ENCODE measurements at places on chromosomes 7 and 10.

- DNase-seq: no peak
These were observed 33.0 kb upstream of the RNF32 start for GRCh38 chr7:156607332-156608172.

- DNase-seq: no peak
These were observed 3.8 kb upstream of the CH25H start for GRCh38 chr10:89210794-89211425.

DNA sequence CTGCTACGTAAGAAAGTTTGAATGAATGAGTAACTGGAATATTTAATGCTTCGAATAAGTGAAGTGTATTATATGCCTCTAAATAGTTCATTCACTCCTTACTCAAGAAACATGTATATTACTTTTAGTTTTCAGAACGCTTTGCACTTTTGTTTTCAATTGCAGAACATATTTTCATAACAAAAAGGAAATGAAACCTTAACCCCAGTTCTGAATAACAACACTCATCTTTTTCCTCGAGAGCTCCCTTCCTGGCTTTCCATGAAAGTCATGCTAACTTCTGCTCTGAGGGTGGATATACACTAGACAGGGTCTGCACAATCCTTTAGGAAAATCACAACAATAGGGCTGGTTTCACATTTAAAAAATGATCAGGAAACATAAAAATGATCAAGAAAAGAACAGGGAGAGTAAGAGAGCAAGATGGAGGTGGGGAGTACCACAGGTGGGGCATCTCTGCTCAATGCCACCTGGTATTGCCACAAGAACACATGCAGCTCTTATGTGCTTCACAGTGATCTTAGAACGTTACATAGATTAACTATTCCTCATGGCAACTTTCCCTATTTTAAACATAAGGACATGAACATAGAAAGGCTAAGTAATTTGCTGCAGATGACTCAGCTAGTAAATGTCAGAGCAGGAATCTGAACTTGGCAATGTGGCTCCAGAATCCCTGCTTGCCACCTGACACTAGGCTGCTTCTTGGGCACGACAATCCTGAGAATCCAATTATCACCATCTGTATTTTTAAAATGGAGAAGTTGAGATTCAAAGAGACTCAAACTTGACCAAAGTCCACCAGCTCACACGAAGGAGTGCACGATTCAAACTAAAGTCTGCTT lies 219.5 kb upstream of the AOAH start:
- no peak for DNase-seq

- no peak for DNase-seq
These were observed 207.3 kb downstream of the LRMDA start for GRCh38 chr10:75638752-75639151.

DNA sequence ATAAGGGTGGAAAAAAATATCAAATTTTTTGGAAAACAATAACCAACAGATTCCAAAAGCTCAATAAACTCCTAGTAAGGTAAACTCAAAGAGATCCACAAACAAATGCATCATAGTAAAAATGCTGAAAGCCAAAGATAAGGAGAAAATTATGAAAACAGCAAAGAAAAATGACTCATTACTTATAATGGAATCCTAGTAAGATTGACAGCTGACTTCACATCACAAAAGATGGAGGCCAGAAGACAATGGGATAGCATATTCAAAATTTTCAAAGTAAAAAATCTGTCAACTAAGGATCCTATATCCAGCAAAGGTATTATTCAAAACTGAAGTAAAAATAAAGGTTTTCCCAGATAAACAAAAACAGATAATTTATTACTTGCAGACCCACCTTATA lies 183.4 kb upstream of the VIPR2 start:
- no peak for DNase-seq

DNA sequence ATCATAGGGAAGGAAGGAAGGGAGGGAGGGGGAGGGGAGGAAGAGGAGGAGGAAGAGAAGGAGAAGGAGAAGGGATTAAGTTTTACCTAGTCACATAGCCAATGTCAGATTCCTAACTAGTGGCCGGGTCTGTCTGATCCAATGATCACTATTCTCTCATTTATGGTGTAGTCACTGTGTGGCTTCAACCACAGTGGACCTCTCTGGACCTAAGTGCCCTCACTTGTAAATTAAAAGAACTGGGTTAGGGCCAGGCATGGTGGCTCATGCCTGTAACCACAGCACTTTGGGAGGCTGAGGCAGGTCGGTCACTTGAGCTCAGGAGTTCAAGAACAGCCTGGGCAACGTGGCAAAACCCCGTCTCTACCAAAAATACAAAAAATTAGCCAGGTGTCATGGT lies 6.6 kb upstream of the SERPINE1 start:
- no peak for DNase-seq

DNA sequence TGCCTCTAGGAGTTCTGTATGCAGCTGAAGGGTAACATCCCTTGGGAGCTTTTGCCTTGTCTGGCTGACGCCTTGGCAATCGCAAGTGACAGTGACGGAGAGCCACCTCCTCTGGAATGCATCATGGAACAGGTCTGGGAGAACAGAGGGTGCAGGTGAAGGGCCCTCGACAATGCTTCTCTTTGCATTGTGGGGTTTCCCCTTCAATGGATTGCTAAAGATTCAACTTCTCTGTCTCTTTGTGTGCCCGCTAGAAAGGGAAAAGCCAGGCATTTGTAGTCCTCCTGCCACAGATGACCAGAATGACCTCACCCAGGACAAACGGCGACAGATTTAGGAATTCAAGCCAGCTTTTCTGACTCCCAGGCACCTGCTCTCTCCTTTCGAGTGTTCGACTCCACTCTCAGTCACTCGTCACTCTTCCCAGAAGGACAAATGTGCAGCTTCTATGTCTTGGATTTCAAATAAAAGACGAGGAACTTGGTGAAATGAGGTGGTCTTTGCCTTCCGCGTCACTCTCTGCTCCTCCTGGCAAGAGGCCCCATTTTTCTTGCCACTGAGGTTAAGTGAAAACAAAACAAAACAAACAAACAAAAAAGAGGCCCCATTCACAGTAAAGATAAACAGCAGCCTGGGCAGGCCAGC lies 26.1 kb downstream of the IL2RA start:
- no peak for DNase-seq

DNA sequence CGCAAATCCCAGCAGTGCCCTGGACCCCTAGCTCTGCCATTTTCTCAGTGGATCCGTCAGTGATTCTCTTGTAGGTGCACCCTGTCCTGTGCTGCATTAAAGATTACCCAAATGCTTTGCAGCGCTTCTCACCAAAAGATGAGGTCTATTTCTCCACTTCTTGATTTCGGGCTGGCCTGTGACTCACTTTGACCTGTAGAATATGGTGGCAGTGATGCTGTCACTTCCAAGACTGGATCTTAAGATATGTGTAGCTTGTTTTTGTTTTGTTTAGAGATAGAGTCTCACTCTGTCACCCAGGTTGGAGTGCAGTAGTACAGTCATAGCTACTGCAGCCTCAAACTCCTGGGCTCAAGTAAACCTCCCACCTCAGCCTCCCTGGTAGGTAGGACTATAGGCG lies 37.0 kb upstream of the ZMIZ1 start:
- DNase-seq: no peak

DNA sequence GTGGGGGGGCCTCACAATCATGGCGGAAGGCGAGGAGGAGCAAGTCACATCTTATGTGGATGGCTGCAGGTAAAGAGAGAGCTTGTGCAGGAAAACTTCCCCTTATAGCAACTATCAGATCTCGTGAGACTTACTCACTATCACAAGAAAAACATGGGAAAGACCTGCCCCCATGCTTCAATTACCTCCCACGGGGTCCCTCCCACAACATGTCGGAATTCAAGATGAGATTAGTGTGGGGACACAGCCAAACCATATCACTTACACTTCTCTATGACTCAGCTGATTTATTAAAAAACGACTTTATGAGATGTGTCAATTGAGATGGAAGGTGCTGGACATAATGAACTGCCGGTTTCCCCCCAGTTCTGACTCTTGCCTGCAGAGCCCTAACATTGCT lies 23.8 kb upstream of the CHN2 start:
- no peak for DNase-seq

DNA sequence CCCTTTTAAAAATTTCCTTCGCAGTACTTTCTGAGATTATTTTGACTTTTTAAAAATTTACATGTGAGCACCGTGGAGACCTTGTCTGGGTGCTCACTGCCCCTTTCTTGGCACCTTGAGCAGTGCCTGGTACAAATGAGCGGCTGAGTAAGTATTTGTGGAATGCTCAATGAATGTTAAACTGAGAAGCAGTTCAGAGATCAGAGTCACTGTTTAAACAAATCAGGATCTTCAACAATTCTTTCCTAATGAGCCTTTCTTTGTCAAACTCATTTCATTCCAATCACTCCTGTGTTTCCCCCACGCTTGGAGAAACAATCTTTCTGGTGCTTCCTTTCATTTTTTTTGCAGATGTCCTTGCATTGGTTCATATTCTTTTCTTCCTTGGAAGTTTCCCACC lies 611.3 kb upstream of the GALNT17 start:
- no peak for DNase-seq

GRCh38 chr7:124779620-124780019 lies 14.0 kb upstream of the GPR37 start:
- no peak for DNase-seq

DNA sequence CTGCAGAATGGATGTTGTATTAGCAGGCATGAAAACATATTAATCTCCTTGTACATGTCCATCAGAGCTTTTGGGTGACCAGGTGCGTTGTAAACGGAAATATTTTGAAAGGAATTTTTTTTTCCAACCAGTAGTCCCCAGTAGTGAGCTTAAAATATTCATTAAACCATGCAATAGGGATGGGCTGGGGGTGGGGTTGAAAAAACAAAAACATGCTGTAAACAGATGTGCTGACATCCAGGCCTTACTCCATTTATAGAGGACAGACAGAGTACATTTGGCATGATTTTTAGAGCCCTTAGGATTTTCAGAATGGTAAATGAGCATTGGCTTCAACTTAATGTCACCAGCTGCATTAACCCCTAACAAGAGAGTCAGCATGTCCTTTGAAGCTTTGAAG lies 50.2 kb downstream of the PTPN12 start:
- DNase-seq: no peak

DNA sequence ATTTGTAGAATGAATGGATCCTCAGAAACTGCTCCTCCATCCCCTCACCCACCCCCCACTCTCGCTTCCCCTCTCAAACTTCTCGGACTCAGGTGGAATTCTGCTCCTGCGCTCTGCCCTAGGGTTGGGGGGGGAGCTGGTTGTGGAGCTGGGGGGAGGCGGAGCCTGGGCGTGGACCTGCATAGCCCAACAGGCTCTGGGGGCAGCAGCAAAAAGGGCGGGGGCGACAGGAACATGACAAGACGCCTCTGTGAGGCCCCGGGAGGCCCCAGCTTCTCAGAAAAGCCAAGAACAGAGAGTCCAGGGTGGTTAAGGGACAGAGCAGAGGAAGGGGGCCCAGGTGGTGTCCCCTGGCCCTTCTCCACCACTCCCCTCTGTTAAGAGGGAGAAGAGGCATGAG lies 3.5 kb downstream of the TSC22D4 start:
- DNase-seq: no peak

- DNase-seq: no peak
These were observed 23.9 kb upstream of the PTPRN2 start for GRCh38 chr7:158611541-158611940.

DNA sequence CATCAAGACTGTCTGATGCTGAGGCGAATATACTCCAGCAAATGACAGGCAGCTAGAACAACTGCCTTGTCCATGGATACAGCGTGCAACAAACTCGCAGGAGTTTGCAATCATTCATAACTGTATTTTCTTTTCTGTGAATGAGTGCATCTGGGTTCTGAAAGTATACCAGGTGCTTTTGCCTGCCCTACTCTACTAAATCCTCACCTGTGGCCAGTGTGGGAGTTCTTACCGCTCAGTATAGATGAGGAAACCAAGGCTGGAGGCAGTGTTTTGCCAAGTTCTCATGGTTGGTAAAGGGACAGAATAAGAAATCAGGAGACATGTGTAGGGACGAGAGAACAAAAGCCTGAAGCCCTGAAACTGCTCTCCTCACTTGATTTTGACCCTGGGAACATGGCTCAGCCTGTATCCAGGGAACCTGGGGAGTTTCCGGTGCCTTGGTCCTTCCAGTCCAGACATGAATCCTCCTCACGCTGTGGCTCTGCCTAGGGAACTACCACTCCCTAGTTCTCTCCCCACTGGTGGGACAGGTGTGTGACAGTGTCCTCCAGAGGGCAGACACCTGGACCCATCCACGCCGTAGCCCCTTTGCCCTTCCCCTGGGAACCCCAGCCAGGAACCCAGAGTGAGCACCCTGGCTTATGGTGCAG lies 142.0 kb downstream of the CDH23 start:
- no peak for DNase-seq

GRCh38 chr10:73969224-73969841 lies 28.6 kb upstream of the VCL start:
- DNase-seq: no peak

All from brain pericyte (primary cell).